NCI-H1436 (cell line): ENCODE measurements at places on chromosomes 7 and 10.
A peak's percentile ranks its signal among the peaks of the same experiment; 100 is the strongest.

- DNase-seq, result no peak
These were observed 101.7 kb upstream of the KLF6 start for GRCh38 chr10:3886641-3887251.

DNA sequence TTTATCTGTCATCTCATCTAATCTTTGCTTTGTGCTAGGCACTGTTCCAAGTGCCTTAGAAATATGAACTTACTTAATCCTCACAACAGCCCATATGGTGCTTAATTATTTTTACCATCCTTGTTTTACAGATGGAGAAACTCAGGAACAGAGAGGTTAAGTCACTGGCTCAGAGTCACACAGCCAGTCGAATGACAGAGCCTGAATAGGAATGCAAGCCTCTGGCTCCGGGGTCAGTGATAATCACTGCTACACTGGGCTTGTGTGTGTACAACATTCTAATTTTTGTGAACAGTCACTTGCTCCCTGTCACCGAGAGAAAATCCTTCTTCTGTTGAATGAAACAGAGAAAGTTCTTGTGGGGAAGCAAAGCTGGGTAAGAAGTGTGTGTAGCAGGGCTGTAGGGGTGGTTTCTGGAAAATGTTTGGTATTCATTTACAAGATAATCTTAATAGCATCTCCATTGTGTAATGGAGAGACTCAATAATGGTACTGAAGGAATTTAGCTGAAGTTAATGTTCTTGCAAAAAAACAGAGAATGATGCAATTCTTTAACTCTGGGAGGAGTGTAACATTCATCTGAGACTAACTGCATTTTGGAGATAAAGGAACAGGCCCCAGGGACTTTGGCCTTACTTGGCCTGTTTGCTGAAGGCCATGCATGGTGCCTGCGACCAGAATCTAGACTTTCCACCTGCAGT, 290.6 kb downstream of the FRMD4A start:
- no peak for DNase-seq

DNA sequence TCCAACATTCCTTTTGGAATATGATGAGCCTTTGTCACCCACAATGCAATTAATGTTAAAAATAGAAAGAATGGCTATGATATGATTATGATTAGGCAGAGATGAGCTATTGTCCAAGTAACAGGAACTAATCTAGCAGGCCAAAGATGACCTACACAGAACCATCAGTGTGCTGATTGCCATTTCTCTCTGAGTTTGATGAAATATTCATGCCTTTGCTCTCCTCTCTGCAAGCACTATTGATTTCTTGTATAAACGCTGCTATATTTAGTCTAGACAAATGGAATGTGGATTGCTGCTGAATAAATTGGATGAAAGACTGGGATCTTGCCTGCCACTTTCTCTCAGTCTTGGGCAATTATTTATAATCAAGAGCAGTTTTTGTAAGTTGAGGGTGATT, 85.4 kb downstream of the HDAC9 start:
- DNase-seq, result no peak

GRCh38 chr7:18354108-18355085, 141.2 kb upstream of the HDAC9 start:
- no peak for DNase-seq

- no peak for DNase-seq
These were observed 2.8 kb downstream of the HOXA10 start for GRCh38 chr7:27171325-27171636.

DNA sequence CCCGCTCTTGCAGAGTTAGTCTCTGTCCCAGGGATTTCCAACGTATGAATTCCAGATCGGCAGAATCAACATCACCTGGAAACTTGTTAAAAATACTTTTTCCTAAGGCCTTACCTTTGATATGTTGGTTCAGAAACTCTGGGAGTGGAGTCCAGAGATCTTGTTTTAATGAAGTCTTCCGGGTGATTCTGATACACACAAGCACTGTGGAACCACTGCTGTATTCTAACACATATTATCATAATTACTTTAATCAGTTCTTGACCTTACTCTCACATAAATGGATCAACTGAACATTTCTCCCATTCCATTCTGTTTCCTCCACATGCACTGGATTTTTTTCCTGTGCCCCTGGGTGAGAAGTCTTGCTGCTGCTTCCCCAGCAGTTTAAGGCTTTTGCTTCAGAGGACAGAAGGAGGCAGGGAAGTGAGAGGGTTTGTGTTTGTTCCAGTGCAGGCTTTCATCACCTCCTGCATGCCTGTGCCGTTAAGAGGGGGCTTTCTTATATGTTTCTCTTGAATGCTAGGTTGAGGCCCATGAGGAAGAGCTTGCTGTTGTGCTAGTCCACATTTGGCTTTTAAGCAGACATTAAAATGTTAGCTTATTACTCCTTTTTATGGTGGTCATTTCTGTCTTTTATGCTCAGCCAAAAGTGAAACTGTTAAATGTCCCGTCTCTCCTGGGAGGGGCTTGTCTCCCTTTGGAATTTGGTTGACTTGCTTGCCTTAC, 32.4 kb downstream of the CCSER2 start:
- no peak for DNase-seq

- DNase-seq, result peak; percentile 77
These were observed 70.4 kb upstream of the ITPRID1 start for GRCh38 chr7:31443457-31443856.

DNA sequence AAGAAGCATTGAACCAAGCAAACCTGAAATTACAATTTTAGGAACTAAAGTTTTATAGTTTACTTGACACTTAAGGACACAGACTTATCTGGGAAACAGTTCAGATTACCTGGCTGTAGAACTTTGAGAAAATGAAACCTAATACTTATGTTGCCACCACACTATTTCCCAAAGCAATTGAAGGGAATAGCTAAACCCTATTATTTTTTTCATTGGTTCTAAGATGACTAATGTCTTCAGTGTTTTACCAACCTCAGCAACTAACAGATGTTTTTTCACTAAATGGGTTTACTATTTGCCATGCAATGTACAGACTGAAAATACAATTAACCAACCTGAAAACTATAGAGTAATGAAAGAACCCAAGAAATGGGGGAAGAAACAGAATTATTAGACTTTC, 689.6 kb downstream of the SORCS1 start:
- no peak for DNase-seq

DNA sequence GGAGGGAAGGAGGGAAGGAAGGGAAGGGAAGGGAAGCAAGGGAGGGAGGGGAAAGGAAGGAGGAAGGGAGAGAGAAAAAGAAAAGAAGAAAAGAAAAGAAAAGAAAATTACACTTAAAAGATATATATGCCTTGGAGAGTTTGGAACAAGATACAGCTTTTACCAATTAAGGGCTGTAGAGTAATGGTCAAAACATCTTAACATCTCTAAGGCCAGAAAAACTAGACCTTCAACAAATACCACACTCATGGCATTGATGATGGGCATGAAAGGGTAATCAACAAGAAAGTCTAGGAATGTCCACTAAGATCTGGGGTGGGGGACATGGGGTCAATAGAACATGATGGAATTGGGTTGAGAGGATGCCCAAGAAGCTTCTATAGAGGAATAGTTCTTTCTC, 74.5 kb downstream of the CREB3L2 start:
- DNase-seq, result no peak

DNA sequence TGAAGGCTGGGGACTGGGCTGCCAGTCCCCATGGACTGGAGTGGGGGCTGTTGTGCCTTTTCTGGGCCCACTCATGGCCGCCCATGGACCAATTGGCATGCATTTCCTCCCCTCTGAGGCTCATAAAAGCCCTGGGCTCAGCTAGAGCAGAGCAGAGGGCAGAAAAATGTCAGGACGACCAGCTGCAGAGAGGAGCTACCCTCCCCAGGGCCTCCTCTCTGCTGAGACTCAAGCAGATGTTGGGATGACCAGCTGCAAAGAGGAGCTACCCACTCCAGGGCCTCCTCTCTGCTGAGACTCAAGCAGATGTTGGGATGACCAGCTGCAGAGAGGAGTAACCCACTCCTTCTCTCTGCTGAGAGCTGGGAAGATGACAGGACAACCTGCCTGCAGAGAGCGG, 20.3 kb upstream of the NUB1 start:
- no peak for DNase-seq

- DNase-seq, result no peak
These were observed 27.7 kb upstream of the PRKAR1B start for GRCh38 chr7:754531-755412.

DNA sequence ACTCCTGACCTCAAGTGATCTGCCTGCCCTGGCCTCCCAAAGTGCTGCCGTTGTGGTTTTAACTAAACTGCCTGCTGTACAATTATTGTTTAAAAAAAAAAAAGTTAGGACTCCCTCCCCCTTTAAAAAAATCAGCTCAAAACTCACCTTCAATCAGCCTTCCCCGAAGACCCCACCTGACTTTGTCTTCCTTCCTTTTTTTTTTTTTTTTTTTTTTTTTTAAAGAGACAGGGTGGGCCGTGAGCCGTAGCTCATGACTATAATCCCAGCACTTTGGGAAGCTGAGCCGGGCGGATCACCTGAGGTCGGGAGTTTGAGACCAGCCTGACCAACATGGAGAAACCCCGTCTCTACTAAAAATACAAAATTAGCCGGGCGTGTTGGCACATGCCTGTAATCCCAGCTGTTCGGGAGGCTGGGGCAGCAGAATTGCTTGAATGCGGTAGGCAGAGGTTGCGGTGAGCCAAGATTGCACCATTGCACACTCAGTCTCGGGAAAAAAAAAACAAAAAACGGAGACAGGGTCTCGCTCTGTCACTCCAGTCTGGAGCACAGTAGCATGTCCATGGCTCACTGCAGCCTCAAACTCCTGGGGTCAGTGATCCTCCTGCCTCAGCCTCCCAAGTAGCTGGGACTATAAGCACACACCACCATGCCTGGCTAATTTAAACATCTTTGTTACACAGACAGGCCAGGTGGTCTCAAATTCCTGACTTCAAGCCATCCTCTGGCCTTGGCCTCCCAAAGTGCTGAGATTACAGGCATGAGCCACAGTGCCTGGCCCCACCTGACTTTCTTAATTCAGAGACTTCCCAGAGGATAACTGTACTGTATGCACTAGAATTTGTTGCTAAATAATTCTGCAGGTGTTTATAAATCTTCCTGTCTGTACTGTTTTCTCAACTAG, 3.2 kb downstream of the FIS1 start:
- no peak for DNase-seq

DNA sequence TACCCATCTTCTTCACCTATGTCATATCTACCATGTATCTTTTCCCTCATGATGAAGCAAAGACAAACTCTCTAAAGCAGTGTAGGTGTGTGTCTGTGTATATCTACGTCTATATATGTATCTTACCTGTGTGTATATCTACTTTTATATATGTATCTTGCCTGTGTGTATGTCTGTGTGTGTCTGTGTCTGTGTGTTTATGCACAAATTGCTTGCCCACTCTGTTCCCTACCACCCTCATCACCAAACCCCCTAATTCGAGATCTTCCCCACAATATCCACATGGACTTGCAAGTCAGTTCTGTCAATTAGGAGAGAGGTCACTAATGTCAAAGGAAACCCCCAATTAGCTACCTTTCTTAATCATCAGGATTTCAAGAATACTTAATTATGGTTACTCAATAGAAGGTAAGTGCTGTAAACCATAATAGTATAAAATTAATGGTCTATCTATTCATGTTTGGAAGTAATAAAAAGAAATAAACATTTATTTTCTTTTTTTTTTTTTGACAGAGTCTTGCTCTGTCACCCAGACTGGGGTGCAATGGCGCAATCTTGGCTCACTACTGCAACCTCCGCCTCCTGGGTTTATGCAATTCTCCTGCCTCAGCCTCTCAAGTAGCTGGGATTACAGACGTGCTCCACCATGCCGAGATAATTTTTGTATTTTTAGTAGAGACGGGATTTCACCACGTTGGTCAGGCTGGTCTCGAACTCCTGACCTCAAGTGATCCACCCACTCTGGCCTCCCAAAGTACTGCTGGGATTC, 43.6 kb downstream of the ANKRD61 start:
- no peak for DNase-seq

DNA sequence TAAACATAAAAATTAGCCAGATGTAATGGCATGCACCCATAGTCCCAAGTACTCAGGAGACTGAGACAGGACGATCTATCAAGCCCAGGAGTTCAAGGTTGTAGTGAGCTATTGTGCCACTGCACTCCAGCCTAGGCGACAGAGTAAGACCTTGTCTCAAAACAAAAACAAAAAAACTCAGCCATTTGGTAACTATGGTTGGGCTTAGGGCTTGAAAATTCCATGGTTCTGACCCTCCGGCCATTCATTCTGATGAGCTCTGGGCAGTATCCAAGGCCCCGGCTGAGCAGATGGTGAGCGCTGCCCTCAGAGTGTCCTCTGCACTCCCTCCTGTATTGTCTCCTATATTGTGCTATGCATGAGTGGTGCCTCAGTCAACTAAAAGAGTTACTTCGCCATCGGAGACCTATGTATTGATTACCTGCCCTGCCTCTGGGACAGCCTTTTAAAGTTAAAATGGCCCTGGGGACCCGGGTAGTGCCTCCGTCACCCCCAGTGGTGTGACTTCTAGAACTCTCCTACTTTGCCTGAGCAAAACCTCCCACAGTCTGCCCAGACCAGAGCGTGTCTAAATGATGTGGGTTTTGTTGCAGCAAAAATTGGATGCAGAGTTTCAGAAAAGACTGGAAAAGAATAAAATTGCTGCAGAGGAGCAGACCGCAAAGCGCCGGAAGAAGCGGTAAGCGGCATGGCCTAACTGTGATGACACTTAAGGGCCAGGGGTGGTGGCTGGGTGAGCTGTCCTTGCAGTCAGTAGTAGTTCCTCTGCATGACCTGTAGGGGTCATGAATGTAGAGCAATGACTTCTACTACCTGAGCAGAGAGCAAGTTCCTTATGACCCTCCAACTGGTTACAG, 8.1 kb downstream of the PRKRIP1 start:
- peak; percentile 4 for DNase-seq

GRCh38 chr7:531777-532176, 12.1 kb upstream of the PDGFA start:
- no peak for DNase-seq

- DNase-seq, result no peak
These were observed 165.4 kb downstream of the SUGCT start for GRCh38 chr7:40300146-40300670.
